Left ventricle myocardium superior (tissue), 1 donor: ENCODE measurements at places on chromosomes 11 and 22. TPM values are rescaled to one million over a fixed set of nuclear protein-coding genes. Genes with fewer than 3 reads are reported as not detected.

DNA sequence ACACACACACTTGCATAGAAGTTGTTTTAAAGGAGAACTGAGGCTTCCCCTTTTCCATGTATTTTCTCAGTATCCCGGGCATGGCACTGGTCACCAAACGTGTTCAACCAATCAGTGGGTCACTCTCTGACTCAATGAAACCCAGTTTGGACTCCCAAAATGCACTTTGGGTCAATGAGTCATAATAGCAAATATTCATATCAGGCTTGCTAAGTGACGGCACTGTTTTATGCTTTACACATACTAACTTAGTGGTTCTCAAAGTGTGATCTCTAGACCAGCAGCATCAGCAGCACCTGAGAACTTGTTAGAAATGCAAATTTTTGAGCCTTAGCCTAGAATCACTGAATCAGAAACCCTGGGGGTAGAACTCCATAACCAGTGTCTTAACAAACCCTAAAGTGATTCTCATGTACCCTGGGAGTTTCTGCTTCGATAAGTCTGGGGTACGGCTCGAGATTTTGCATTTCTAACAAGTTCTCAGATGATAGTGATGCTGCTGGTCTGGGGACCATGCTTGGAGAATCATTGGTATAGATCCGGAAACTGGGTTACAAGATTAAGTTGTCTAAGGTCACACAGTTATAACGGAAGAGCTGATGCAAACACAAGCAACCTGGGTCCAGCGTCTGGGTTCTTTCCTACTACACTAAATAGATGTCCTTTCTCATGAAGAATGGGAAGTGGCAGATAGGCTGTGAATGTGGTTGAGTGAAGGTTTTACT is 35.6 kb downstream of the ETS1 start:
- DNase-seq: no peak

- DNase-seq: no peak
Observed at GRCh38 chr22:44542561-44543222, 44.7 kb upstream of the RTL6 start.

DNA sequence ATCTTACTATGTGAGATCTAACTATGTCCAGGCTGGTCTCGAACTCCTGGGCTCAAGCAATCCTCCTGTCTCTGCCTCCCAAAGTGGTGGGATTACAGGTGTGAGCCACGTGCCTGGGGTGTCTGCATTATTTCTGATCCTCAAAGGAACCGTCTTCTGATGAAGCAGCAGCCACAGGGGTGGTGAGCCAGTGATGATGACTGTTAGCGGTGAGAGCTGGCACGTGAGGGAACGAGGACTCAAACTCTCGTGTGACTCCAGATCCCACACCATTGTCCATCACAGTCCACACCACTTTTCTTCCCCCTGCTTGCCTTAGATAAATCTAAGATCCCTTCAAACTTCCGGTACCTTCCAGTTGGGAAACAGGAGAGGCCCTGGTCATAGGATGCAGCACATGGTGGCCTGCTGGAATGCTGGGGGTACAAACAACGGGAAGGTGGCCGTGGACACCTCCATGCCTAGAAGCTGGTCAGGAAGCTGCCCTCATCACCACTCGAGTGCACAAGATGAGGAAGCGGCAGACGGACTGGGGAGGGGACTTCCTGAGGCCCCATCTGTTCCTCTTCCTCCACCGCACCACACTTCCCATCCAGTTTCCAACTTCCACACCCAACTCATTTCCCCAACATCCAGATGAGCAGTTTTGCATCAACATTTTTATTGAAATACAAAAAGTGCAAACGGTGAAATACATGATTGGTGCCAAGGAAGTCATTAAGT is 23.8 kb downstream of the ARHGAP1 start:
- no peak for DNase-seq

DNA sequence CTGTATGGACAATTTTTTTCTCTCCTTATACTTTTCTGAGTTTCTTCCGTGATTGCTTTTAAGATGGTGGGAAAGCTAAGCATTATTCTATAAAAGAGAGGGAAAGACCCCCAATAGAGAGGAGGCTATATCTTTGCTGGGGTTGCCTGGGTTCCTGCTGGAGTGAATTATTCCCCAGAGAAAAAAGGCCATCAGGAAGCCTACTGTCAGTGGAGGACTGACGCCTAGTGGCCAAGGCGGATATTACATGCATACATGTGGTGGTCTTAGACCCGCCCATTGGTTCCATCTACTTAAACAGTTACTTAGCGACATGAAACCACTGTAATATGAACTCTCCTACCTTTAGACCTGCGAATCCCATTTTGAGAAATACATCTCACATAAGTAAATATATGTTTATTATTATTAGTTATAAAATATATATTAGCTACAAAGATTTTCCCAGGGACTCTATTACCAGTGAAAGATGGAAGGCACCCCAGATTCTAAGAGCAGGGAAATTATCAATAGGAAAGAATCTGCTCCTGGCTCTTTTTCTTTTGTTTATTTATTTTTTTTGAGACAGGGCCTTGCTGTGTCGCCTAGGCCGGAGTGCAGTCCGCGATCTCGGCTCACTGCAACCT is 15.7 kb upstream of the PGA3 start:
- DNase-seq: peak; percentile 76

DNA sequence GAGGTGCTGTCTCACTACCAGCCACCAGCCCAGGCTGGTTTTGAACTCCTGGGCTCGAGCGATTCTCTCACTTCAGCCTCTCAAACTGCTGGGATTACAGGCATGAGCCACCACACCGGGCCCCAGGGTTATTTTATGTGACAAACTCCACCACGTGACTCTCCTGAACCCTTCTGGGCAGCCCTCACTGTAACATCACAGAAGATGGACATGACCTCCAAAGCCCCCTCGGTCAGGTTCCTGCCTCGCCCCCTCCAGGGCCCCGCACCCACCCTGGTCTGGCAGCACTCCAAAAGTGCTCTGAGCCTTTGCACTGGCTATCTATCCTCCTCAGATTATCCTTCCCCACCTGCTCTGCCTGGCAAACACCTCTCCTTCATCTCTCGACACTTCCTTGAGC is 43.3 kb downstream of the RIBC2 start:
- DNase-seq: no peak

Gene SYT12
- total RNA-seq: 0.37 TPM

DNA sequence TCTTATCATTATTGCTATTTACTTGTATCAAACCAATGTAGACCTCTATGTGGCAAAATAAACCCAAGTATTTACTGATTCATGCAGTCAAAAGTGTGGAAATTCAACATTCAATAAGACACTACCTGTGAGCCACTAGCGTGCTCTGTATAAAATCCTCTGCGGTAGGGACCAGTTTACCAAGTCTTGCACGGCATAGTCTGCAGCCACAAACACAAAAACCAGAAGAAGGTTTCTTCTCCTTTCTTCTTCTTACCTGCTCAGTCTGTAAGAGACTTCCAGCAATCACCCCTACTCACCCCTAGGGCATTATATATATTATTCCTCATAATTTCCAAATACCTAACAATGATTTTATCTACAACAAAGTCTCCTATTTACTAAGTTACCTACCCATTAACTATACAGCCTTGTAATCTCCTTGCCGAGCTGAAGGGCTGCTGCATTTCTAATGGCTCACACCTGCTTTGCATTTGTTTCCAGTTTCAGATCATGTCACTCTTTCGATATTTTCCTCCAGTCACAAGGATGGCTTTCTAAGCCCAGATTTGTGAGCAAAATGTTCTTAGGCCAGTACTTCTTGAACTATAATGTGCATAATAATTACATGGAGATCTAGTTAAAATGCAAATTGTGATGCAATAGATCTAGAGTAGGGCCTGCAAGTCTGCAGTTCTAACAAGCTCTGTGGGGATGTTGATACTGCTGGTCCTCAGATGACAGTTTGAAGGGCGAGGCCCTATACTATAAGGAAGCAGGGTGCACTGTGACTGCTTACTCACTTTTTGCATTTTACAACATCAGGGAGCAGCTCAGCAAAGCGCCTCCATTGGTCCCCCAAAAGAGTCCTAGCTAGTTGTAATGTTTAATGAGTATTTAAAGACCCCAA is 191.9 kb upstream of the DDI1 start:
- no peak for DNase-seq

Gene OR8G1
- not detected for total RNA-seq

Gene MS4A6A
- 49.3 TPM for total RNA-seq

DNA sequence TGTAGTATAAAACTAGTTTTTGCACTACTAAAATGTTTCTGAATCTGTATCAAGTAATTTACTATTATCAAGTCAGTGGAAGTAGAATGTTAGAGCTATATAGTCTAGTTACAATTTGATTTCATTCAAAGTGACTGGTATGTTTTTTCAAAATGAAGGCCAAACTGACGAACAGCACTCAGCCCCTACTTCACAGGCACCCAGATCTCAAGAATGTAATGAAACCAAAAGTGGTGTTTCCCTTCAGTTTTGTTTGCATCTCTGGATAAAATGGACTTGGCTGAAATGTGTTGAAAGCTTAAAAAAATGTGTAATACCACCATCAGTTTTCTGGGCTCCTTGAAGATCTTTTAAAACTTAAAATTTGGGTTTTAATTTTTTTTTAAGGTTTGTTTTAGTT is 46.4 kb downstream of the QSER1 start:
- no peak for DNase-seq
